D721Med (cell line): ENCODE measurements at places on chromosomes 12 and 14.

DNA sequence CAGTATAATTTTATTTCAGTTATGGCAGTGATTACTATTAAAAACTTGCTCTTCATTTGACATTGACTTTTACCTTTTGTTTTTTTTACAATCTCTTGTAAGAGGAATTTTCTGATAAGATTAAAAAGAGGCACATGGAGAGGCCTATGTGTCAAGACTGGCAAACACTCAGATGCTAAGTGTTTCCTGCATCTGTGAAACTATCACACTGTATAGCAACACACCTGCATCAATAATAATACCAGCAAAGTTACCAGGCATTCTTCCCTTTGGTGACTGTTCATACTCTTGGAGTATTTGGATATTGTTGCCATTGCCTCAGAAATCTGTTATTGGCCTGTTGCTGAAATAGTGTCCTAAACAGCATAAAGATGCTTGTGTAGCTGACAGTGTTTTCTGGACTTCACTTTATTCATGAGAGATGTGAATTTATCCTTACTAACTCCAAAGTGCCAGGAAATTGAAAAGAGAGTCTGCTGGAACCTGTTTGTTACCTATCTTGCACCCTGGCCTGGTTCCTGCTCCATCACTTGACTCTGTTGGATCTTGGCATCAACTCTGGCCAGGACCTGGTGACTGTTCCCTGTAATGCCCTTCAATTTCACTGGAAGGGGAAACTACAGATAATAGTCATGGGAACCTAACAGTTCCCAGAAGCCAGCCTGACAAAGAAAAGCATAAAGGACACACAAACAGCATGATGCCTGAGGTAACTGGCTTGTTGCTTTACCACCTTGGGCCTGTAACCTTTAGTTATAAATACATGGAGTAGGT is 19.8 kb downstream of the SLC16A7 start:
- DNase-seq = no peak

GRCh38 chr14:21041676-21042433 is at the start of gene RNASE7:
RNASE7 (plus strand) TSS chr14:21042362; CDS start chr14:21042993, 631 bp downstream.
- DNase-seq = no peak

- no peak for DNase-seq
These were observed 163.5 kb upstream of the EEA1 start for GRCh38 chr12:93092649-93092945.

DNA sequence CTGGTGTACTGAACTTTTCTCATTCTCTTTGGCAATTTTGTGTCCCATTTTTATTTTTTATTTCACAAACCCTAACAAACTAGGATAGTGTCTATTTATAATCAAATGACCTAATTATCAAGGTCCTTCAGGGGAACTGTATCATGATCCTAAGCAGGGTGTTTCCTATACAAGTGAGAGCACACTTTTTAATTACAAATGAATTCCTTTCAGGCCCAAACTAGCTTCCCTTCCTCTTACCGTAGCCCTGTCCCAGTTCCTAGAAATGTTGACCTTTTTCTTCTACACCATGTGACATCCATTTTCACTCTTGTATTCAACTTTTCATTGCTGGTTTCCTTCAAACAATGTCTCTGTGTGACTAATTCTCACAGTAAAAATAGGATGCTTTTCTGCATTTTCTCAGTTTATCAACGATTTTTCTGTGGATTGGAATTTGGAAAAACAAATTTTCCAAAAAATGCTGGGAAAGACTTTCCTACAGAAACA is 411.4 kb downstream of the CCDC91 start:
- no peak for DNase-seq

- no peak for DNase-seq
These were observed 88.4 kb upstream of the DCD start for GRCh38 chr12:54736549-54736948.

DNA sequence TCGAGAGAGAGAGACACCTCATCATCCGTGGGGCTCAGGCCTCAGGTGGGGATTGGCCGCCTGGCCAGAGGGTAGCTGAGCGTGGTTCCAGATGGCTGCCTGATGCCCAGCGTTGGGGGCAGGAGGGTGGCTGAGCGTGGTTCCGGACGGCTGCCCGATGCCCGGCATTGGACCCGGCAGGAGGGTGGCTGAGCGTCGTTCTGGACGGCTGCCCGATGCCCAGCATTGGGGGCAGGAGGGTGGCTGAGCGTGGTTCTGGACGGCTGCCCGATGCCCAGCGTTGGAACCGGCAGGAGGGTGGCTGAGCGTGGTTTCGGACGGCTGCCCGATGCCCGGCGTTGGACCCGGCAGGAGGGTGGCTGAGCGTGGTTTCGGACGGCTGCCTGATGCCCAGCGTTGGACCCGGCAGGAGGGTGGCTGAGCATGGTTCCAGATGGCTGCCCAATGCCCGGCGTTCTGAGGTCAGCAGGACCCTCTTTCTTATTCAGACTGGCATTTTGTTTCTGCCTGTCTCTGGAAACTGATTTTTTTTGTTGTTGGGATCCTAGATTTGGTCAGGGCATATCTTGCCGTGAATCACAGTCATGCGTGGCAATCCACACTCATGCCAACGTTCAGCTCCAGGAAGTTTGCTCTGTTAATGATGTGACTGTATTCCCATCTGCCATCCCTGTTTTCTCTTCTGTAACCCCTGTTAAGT is 40.7 kb downstream of the GALNT9 start:
- DNase-seq = no peak

DNA sequence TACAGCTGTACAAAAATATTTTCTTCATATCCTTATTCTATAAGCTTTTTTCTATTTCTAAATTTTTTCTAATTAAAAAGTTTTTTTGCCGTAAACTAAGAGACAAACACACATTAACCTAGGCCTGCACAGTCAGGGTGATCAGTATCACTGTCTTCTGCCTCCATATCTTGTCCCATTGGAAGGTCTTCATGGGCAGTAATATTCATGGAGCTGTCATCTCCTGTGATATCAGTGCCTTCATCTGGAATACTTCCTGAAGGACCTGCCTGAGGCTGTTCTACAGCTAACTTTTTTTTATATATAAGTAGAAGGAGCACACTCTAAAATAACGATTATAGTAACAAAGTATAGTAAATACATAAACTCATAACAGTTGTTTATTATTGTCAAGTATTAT is 17.8 kb downstream of the USP15 start:
- no peak for DNase-seq

GRCh38 chr14:78227248-78228077 is 57.3 kb downstream of the NRXN3 start:
- DNase-seq = no peak

- no peak for DNase-seq
These were observed 10.1 kb downstream of the FOXN3 start for GRCh38 chr14:89406941-89407340.

DNA sequence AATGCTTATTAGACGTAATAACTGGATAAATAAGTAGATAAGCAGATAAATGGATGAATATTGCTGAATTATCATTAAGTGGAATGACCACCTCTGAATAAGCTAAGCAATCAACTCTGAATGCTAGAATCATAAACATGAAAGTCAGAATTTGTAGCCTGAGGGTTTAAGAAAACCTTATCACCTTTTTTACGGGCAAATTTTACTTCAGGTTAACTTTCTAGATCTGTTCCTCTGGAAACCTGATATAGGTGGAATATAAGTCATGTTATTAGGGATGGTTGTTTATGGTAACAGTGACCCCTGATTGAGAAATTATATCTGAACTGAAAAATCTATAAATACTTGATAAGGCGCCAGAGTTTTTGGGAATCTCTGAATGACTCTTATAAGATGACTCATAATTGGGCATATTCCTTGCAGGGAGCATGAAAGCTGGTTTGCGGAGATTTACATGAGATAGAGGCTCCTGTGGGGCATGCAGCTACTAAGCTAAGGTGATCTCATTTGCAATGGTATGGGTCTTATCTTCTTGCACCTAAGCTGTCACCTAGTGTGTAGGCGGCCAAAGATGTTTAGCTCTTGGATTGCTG is 12.1 kb downstream of the SPX start:
- no peak for DNase-seq

DNA sequence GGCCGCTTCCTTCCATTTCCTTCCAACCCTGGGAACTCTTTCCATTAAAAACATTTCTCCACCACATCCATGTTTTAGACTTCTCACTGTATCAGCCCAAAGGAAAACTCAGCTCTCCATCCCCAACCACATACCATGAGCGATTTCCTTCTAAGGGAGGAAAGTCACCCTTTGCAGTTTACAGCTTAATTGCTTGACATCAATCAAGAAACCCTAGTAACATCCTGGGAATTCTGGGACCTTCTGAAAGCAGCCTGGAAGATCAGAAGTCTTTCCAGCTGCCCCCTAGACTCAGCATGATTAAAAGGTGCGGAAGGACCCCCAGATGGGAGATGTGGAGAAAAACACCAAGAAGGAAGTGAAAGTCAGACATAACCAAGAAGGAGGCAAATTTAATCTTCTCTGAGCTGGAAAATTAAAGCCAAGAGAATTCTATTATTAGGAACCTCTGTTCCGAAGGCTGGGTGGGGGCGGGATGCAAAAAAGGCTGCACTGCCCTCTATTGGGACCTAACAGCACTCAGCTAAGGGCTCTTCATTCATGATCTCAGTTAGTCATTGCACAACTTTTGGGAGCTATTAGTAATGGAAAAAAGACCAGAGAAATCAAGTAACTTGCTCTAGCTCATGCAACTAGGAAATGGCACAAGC is 73.3 kb upstream of the PLXNC1 start:
- no peak for DNase-seq

- no peak for DNase-seq
These were observed 95.0 kb downstream of the MED13L start for GRCh38 chr12:116182359-116183063.

- no peak for DNase-seq
These were observed 316.4 kb downstream of the NOVA1 start for GRCh38 chr14:26281280-26281998.

DNA sequence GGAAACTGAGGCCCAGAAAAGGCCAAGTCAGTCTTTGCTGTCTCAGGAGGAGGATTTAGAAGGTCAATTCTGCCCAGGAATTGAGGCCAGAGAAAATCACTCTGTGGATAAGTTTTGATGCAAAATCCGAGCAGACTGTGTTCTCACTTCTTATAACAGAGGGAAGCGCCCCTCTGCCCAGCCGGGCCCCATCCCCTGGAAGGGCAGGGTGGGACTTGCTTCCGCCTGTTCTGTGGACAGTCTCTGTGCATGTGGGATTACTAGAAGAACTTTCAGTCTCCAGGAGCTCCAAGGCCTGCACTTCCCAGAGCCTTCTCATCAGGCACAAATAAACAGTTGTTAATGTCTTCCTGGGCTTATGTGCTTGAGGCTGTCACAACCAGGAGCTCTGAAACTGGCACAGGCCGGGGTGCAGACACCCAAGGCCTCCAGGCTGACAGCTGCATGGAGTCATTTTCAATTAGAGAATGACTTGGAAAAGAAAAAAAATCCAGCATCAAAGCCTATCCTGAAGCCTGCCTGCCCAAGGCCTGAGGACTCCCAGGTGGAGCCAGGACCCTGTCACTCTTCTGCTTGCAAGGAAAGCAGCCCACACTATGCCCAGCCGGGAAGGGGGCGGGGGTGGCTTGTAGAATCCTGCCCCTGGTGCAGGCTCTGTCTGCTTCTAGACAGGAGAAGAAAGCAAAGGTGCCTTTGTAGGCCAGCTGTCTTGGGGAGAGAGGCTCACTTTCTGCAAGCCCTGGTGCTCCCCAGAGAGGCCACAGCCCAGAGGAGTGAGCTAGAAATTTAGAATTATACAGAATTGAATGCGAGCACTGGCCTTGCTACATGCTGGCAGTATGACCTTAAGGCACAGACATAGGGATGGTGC is 84.7 kb downstream of the NTF3 start:
- DNase-seq = no peak

GRCh38 chr12:84069699-84070098 is 842.9 kb downstream of the SLC6A15 start:
- no peak for DNase-seq

- no peak for DNase-seq
These were observed 104.5 kb downstream of the MYRFL start for GRCh38 chr12:69929531-69929930.

DNA sequence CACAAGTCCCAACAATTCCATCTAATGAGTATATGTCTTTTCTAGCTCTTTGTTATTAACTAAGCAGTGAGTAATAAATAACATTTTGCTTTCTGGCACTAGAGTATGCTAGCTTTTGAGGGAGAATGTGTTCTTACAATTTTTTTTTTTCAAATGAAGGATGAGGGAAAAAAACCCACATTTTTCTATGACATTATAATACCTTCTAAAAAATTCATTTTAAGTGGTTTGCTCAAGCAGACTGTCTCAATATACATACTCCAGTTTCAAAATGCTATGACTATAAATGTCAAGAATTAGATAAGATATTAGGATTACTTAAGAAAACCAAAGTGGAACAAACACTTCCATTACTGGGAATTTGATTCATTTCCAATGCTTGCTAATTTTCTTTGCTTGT is 394.6 kb downstream of the C12orf75 start:
- DNase-seq = no peak

GRCh38 chr12:131220331-131220685 is 266.6 kb downstream of the ADGRD1 start:
- no peak for DNase-seq
